ENCODE measurements at places on chromosomes 11 and 22.

GRCh38 chr11:47499161-47499560, 50.2 kb upstream of the RAPSN start:
- no peak for DNase-seq

DNA sequence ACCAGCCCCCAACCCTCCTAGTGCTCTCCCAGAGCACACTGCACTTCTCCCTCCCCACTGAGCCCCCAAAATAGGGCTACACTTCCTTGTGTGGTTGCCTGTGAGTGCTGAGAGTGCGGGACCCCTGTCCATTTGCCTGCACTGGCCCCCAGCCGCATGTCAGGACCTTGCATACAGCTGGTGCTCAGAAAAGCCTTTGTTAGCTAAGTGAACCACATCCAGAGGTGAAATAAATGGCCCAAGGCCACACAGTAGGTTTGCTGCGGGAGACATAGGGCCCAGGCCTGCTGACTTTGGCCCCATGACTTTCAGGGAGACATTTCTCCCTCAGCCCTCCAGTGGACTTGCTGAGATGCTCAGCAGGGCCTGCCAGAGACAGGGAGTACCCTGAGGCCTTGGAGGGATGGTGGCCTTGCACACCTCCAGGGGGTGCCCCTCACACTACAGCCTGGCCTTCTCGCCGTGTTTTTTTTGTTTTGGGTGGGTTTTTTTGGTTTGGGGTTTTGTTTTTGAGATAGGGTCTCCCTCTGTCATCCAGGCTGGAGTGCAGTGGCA, 10.2 kb downstream of the SSTR3 start:
- DNase-seq: no peak

DNA sequence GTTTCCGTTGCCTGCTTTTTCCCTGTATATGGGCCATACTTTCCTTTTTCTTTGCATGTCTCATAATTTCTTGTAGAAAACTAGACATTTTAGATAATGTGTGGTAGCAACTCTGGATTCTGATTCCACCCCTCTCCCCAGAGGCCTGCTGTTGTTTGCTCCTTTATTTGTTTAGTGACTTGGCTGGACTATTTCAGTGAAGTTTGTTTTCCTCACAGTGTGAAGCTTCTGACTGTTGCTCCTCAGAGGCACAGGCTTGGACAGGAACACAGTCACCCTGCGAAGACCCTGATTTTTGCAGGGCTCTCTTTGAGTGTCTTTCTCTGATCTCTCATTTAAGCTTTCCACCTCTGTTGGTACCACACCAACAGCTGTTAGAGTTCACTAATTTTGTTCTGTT, 72.5 kb downstream of the SWAP70 start:
- DNase-seq: no peak

GRCh38 chr22:30309951-30310741, 16.6 kb downstream of the TBC1D10A start:
- DNase-seq: no peak
